AG04450 (cell line): ENCODE measurements at places on chromosomes 3 and 15. TPM values are rescaled to one million over a fixed set of nuclear protein-coding genes. Genes with fewer than 3 reads are reported as not detected.

DNA sequence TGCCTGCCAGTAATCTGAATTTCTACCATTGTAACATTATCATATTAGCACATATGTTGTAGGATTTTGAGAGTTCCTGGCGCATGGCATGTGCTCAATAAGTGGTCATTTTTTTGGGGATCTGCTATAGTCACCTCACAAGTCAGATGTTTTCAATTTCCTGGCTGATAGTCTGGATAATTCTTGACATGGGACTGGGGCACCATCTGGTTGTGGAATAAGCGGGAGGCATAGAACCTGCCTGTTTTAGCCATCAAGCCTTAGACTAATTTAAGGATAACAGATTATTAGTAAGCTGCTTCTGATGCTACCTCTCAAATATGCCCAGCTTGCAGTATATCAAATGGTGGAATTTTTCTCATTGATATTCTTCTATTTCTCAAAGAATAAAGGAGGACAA is 39.1 kb downstream of the GASK1A start:
- DNase-seq: no peak

DNA sequence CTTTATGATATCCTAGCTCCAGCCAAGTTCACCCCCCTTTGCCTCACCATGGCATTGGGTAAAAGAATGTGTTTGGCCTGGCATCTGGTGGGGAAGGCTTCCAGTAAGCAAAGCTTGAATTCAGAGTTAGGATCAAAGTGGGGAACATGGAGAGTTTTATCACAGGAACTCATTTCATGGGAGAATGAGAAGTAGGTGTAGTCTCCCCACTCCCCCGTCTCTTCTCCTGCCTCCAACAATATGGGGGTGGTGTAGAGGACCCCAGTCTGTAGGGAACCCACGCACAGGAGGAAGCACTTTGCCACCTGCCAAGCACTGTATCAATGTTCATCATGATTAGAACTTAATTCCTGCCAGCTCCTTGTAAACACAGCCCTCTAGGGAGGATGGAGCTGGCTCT is 200.5 kb downstream of the UACA start:
- no peak for DNase-seq

DNA sequence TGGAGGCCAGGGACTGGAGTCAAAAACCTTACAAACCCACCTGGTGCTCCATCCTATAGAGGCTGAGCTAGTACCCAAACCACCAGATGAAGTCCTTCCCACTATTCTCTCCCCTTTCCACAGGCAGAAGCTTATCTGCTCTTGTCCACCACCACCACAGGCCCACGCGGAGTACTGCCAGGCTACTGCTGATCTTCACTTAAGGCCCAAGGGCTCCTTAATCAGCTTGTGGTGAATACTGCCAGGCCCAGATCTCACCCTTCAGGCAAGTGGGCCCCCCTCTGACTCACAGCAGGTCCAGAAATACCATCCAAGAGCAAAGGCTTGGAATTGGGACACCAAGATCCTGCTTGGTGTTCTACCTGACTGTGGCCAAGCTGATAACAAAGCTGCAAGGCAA is 598.1 kb upstream of the CBLB start:
- DNase-seq: no peak

The TUBGCP4 gene
- polyA plus RNA-seq: 12.3 and 14.0 TPM in 2 replicates

DNA sequence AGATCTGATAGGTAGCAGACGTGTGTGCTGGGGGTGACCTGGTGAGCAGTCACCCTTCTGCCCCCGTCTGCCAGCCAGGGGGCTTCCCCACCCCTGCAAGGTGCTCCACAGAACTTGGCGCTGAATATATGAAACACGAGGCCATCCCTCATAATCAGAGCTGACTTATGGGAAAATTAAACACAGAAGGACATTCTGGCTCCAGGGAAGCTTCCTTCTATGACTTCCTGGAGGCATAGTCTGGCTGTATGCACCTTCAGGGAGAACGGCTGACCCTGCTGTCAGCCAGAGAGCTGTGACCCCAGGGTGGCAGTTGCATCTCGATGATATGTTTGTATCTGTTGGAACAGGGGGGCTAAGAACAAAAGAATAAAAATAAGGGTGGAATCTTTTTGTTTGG is 26.6 kb upstream of the MRPS22 start:
- no peak for DNase-seq

DNA sequence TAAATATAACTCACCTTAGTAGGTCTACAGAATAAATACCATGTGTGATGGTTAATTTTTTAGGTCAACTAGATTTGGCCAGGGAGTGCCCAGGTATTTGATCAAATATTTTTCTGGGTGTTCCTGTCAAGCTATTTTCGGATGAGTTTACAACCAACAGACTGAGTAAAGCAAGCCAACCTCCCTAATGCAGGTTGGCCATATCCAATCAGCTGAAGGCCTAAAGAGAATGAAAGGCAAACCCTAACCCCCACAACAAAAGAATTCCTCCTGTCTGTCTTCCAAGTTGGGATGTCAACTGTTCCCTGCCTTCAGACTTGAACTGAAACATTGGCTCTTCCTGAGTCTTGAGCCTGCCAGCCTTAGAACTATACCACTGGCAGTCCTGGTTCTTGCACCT is 28.6 kb downstream of the TASOR start:
- no peak for DNase-seq

The BCL2A1 gene
- 2.7 and 2.9 TPM in 2 replicates for polyA plus RNA-seq

- no peak for DNase-seq
Observed at GRCh38 chr15:33309602-33310276, 1.0 kb upstream of the RYR3 start.

GRCh38 chr3:49454458-49454857 is 15.6 kb upstream of the DAG1 start:
- DNase-seq: no peak

DNA sequence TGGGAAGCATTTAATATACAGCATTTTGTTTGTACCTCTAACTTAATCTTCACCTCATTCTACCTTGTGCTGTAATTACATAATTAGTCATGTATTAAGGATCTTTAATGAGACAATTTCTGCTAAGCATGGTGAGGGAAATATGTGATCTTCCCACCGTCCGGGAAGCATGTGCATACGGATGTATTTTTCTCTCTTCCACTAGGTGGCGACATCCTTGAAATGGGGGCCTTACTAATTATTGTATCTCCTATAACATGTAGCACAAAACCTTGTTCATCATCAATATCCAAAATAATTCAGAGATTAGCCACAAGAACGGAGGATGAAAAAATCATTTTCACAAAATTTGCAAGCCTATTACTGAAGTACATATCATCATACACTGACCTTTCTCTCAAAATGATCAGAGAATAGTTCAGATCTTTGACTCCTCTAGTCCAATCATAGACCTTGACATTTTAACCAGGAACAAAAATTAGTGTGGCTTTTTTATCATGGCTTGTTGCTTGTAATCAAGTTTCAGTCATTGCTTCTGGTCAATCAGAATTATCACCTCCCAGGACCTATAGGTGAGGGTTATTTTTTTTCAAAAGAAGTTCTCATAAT is 148.9 kb upstream of the GBE1 start:
- no peak for DNase-seq

DNA sequence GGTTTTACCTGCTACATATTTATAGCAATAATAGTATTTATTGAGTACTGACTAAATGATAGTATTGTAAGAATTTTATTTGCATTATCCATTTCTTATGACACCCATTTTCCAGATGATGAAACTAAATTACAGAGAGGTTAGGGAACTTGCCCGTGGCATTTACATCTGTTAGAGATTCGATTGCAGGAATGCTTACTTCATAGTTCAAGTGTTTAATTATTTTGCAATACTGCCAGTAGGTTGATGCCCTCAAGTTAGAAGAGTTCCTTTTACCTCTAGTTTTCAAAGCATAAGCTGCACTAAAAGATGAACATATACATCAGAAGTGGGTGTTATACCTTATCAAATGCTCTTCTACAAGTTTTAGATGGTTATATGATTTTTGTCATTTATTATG is 362.8 kb upstream of the RGMA start:
- DNase-seq: no peak

- no peak for DNase-seq
Observed at GRCh38 chr3:27528791-27529190, 44.6 kb upstream of the SLC4A7 start.

The DUOXA2 gene
- polyA plus RNA-seq: not detected in 2 replicates

GRCh38 chr3:10198761-10199649 is 34.3 kb downstream of the IRAK2 start:
- DNase-seq: no peak

The VIPR1 gene
- not detected in 2 replicates for polyA plus RNA-seq

DNA sequence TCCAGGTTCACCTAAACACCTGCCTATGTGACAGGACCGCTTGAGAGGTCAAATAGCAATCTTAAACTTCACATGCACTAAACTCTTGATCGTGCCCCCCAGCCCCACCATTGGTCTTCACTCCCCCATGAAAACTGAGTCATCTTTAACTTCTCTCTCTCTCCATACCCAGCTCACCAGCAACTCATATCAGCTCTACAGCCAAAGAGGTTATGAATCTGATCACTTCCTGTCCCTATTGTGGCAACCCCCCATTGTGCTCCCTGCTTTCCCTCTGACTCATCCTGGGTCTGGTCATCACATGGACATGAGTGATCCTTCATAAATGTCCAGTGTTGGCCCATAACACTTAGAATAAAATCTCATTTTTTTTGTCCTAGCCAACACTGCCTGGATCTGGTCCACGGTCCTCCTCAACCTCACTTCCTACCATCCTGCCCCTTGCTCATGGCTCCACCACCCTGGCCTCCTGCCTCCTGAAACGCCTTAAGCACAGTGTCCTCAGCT is 103.4 kb upstream of the HACD2 start:
- DNase-seq: peak; percentile 69

- no peak for DNase-seq
Observed at GRCh38 chr3:186806089-186807055, at the start of gene RFC4. Gene RFC4 (minus strand): TSS chr3:186806482. CDS start chr3:186804713, 1,769 bp downstream.

DNA sequence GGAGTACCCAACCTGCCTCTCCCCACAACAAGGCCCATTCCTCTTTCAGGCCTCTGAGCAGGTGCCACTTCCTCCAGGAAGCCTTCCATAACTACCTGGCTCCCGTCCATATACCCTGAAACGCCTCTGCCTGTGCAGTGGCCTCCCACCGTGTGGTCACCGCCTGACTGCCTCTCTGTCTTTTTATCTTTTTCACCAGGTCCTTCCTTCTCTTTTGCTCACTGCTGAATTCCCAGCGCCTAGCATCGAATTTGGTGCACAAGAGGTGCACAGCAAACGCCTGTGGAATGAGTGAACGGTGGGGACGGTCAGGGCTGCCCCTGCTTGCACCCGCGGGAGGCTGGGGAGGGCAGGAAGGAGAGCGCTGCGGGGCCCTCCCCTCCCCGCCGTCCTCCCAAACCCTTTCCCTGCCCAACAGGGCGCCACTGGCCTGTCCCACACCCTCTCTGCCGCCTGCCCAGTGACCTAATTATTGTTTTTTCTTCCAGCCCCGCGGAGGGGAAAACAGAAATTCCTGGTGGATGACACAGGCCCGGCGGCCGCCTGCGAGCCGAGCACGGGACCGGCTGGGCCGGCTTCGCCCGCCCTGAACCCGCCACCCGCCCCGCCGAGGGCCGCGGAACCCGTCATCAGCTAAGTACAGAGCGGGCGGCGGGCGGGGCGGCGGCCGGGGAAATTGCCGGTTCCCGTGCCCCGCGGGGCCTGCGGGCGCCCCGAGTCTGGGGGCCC is 140.1 kb downstream of the SMAD6 start:
- peak; percentile 68 for DNase-seq

The RPL39L gene
- polyA plus RNA-seq: 14.4 and 17.0 TPM in 2 replicates

GRCh38 chr3:138070006-138070405 is 45.4 kb downstream of the DZIP1L start:
- DNase-seq: no peak

The CHRNA5 gene
- polyA plus RNA-seq: 4.3 and 5.2 TPM in 2 replicates

DNA sequence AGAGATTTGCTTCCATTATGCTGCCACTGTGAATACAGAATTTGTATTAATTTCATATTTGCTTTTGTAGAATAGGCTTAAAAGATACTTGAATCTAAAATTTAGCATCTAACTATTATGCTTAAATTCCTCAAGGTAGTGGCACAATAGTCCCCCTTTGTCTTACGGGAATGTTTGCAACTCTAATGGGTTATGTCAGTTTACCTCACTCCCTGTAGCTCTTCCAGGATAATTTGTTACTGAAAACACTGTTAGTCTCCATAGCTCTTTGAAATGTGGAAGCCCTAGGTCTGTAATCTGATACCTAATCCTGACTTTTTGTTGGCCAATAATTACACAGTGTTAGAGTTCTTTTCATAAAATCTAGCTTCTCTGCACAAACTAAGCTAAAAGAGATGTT is 433.4 kb downstream of the PYDC2 start:
- no peak for DNase-seq

GRCh38 chr3:43770426-43771103 is 79.8 kb downstream of the ABHD5 start:
- DNase-seq: no peak

DNA sequence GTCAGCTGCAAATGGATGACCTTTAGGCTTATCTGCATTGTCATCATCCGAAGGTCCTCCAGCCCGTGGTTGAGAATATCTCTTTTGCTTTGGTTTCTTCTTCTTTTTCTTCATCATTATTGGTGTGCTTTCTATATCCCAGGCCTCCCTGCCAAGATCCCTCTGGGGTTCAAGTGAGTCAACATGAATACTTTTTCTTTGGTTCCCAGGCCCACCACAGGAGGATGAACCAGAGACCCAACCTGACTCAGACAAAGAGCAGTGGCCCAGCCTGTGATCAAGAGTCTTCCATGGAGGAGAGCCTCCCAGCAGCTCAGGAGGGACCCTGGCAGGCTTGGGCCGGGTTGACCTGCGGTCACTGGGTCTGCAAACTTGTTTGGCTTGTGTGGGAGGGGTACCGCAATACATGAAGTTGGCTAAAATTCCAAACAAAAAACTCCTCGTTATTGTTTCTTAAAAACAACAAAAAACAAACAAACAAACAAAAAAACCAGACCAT is 104.2 kb downstream of the MAP4 start:
- no peak for DNase-seq

GRCh38 chr3:188940573-188940932 is 231.2 kb upstream of the TPRG1 start:
- DNase-seq: no peak

The VEPH1 gene
- polyA plus RNA-seq: 27.3 and 36.4 TPM in 2 replicates

The CLDN16 gene
- polyA plus RNA-seq: 0.04 and 0.25 TPM in 2 replicates

The SLC9C1 gene
- polyA plus RNA-seq: not detected in 2 replicates

The A4GNT gene
- polyA plus RNA-seq: not detected in 2 replicates

DNA sequence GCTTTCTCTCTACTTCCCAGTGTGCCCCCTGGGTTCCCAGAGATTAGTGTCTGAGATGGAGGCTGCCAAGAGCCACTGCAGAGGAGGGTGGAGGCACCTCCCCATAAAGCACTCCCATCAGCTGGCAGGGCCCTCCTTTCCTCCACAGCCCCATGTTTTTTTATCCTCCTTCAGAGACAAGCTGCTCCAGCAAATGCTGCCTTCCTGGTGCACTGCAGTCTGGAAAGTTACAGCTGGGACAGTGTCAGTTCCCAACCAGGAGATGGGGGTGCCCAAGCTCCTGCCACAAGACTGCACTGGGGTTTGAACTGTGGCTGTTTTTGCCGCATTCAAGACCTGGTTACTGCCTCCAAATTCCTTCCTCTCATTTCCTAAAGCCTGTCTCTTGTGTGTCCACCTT is 206.1 kb downstream of the CADPS start:
- DNase-seq: no peak

DNA sequence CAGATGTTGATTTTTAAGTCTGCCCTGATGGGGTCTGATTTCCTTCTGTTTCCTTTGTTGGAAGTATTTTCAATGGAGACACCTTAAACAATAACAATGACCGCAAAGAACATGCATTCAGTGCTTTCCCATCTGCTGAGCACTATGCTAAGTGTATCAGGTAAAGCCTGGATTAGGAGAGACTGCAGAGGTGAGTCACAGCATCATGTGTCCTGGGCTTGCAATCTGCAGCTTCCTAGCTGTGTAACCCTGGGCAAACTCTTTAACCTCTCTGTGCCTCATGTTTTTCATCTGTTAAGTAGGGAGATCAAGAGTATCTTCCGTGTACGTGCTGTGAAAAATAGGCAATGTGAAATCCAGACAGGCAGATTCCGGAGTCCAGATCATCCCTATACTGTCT is 13.3 kb upstream of the CHRNB4 start:
- no peak for DNase-seq
